ENCODE measurements at places on chromosomes 2 and 18.

- DNase-seq: no peak
Measured at GRCh38 chr2:237289139-237289538, 124.8 kb downstream of the COL6A3 start.

DNA sequence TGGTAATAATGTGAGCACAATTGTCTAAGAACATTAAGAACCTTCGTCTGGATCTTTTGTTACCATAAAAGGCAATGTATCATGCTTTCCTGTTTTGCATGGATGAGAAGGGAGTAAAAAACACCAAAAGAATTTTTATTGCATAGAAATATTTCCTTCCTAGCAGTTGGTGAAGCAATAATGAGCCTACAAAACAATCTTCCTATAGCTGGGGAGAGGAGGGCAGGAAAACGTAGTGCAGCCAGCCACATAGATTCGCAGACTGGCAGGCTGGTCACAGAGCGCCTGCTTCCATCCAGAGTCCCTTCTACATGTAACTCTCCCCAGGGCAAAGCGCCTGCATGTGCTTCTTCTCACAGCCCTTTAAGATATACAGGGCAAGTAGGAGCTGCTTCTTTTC is 190.4 kb downstream of the BABAM2 start:
- peak; percentile 93 for DNase-seq

DNA sequence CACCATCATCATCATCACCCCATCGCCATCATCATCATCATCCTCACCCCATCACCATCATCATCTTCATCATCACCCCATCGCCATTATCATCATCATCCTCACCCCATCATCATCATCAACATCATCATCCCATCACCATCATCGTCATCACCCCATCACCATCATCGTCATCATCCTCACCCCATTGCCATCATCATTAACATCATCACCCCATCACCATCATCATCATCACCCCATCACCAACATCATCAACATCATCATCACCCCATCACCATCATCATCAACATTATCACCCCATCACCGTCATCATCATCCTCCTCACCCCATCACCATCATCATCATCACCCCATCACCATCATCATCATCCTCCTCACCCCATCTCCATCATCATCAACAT is 151.0 kb downstream of the DNER start:
- DNase-seq: no peak

GRCh38 chr2:197799068-197799467 is 5.3 kb upstream of the PLCL1 start:
- DNase-seq: no peak

DNA sequence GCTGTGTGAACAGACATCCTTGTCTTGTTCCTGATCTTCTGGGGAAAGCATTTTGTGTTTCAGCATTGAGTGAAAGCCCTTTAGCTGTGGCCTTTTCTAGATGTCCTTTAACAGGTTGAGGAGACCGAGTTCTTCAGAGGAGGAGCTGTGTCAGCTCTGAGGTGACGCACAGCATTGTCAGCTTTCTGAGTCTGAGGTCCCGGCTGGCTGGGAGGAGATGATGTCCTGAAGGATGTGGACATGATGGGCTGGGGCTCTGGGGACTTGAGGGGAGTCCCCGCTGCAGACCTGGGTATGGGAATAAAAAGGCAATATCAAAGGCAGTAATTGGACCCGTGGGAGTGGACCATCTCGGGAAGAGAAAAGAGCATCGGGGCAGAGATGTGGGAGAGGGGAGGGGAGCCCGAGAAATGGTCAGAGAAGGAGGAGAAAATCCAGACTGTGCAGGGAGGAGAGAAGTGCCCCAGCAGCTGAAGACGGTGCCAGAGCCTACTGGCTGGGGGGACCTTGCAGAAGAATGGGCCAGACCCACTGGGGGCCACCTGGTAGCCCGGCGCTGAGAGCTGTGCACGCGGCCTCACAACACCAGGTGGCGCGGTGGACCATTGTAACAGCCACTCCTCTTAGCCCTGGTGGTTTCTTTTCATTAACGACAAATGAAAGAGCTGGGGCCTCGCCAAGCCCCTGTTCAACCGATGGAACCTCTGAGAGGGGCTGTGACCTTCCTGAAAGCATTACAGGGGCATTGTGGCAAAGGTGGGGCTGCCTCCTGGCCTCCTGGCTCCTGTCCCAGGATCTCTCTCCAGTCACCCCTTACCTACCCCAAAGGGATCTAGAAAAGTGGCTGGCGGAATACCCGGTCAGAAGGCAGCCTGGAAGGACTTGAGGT is 61.6 kb downstream of the ST3GAL5 start:
- DNase-seq: peak; percentile 69

GRCh38 chr2:235255693-235256092 is 238.2 kb upstream of the AGAP1 start:
- peak; percentile 52 for DNase-seq

DNA sequence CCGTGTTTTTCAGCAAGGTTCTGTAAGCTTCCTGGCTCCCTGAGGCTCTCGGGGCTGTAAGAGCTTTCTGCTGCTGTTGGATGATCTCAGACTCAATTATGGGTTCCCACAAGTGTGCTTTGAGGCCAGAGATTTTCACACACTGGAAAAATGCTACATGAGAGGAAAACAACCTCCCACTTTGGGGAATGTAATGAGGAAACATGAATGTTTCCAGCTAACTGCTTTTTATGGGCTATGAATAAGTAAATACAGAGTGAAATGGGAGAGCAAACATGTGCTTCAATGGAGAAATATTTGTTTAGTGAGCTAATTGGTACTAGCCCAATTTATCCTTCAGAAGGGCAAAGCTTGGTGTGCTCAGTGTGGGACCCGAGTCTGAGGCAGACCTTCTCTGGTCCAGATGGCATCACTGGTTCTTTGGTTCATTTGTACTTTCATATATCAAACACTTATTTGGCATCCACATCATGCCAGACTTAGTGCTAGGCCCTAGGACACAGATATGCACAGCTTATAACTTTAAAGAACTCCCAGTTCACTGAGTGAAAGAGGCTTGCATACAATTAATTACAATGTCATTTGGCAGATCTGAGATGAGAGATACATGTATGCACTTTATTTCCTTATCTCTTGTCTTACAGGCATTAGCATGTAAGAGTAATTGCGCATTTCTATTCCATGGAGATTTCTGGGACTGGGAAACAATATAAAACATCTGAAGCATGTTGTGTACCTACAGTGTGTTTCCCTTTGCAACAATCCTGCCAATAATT is 248.8 kb downstream of the RDH14 start:
- DNase-seq: peak; percentile 95

DNA sequence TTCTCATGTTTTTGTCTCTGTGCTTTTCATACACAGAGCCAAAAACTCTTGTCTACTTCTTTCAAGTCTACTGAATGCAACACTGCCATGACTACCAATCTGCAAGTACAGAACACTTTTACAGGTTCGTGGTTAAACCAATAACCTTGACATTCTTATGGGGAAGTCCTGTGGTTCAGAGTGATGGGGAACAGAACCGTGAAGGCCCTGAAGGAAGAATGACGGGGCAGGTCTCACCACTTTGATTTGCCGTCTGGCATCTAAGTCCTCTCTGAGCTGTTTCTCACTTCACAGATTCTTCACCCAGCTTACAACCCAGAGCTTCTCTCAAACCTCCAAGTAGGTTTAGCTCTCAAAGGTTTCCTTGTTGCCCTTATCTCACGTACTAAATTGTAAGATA is 117.5 kb upstream of the SNTG2 start:
- DNase-seq: no peak

- DNase-seq: no peak
Measured at GRCh38 chr2:168059758-168060157, 187.6 kb downstream of the STK39 start.

DNA sequence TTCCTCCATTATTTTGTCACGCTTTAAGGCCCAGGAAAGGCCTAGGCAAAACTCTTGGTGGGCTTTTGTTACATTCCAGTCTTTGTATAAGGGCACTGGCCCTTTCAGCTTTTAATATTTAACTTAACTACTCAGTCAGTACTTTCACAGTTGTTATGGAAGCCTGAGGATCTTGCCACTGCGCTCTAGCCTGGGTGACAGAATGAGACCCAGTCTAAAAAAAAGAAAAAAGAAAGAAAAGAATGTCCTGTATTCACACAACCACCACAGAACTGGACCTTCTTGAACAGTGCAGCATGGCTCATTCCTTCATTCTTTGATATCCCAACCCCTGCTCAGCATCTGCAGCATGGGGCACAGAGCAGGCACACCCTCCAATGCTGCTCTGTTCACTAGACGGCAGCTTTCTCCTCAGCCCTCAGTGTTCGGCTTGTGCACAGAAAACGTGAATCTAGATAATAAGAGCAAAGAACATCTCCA is 93.4 kb upstream of the MSH2 start:
- no peak for DNase-seq

DNA sequence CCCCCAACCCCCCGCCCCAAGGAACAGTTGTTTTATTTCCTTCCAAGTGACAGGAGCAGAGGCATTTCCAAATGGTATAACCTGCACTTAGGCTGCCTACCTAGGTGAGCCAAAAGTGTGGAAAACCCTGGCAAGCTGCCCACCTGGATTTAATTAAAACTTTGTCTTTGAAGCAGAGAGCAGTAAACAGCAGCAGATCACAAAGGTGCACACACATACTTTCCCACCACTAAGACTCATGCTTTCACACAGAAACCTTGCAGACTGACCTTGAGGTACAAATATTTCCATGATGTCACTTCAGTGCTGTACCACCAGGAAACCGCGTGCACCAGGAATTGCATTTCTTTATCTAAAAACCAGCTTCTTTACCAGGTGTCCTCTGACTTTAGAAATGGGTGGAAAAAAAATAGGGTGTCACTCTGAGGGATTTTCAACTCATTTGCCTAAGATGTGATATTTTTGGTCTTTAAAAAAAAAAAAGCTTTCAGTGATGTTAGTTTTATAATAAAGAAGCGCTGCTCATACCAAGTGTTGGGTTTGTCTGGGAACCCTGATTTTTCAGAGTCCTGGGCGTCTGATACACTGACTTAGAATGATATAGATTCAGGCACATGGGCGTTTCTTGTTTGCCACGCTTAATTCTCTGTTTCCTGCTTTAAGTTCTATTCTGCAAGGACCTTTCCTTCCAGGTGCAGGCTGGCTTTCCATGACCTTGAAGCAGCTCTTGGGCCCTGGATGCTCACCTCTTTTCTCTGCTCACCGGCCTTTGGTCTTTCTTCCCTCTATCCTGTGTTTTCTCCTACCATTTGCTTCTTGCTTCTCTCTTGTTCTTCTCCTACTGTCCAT is 70.7 kb upstream of the BCL2L11 start:
- no peak for DNase-seq

- no peak for DNase-seq
Measured at GRCh38 chr2:5995832-5996231, 303.6 kb downstream of the SOX11 start.

GRCh38 chr2:127174136-127174535 is 46.0 kb downstream of the CYP27C1 start:
- DNase-seq: peak; percentile 61

GRCh38 chr2:172285010-172285621 is 142.3 kb upstream of the ITGA6 start:
- peak; percentile 93 for DNase-seq

DNA sequence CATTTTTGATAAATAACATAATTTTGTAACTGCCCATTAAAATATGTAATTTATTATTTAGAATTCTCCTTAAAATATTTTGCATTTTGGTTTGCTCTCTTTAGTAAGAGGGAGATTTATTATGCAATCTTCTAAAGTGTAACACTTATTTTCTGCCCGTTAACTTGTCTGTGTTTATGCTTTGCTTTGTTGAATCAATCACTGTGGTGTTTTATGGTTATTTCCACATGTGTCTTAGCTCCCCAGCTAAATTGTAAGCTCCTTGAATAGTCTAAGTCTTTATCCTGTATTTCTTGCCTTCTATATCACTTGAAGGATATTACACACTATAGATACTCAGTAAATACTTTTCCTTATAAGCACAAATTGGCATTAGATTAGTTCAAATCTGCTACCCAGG is 166.6 kb upstream of the SPRED2 start:
- DNase-seq: no peak

GRCh38 chr18:63832470-63832869 is 55.0 kb upstream of the SERPINB2 start:
- peak; percentile 94 for DNase-seq

- no peak for DNase-seq
Measured at GRCh38 chr2:157444641-157445040, 752 bp upstream of the CYTIP start.

DNA sequence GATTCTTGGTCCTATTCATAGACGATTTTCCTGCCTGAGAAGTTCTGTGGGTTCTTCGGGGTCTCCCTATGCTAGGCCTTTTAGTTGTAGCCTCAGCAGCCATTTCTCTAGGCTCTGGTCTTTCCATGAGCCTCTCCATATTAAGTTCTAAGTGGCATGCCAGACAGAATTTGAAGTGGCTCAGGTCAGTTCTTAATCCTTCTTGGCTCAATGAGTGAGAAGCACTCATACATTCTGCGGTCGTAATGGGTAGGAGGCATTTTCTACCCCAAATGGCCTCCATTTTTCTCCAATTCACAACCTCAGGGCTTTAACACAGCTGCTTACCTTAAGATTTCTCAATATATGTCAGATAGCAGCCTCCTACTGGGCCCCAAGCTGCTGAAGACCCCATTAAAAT is 405.3 kb upstream of the GALNT5 start:
- no peak for DNase-seq

GRCh38 chr2:120317916-120318315 is 28.0 kb upstream of the INHBB start:
- no peak for DNase-seq

DNA sequence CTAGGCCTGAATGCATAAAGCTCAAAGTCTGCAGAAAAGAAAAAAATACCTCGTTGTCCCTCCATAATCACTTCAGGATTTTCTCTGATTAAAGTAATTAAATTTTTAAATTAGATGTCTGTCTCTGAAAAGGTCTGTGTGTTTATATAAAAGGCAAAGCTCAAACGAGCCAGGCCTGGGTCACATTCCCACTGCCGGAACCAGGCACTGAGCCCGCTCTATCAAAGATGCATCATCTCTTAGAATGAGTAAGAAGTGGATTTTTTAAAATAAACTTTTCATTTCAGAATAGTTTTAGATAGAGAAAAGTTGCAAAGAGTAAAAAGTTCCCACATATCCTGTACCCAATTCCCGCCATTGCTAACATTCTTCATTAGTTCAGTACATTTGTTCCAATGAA is 202.1 kb upstream of the KYNU start:
- DNase-seq: peak; percentile 2

DNA sequence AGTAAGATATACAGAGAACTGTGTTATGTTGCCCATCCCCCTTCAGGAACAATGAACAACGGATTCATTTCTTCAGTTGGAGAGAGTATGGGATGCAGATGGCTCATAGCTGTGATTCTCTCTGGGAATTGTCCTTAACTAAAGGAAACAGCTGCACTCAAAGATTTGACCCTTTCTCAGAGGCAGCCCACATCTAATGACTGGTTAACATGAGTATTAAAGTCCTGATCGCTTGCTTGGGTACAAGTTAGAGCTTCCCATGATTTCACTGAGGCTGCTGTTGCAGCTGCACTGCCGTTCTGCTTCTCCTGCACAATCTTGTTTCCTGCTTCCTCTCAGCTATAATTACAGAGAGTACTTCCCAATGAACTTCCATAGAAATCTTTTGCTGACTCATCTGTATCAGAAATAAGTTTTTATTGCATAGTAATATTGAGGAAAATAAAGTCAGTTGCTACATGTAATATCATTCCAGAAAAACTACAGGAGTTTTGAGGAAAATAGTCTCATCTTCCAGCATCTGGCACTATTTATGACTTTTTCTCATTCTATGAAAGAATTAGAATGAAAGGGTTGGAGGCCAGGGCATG is 12.8 kb upstream of the SCN9A start:
- DNase-seq: no peak

Measured in EH (cell line).